H4 (cell line): ENCODE measurements at places on chromosomes 5 and 9. TPM values are rescaled to one million over a fixed set of nuclear protein-coding genes. Genes with fewer than 3 reads are reported as not detected.

The PDE6A gene
- 0.02 TPM in 1 of 2 replicates, not detected in the other for total RNA-seq

The TXNDC8 gene
- not detected in 2 replicates for total RNA-seq

The FST gene
- total RNA-seq, result 13.6 and 16.7 TPM in 2 replicates

The RHOBTB3 gene
- total RNA-seq, result 105 and 134 TPM in 2 replicates

The TMOD1 gene
- total RNA-seq, result 1.3 and 1.8 TPM in 2 replicates

The PCDHGB7 gene
- total RNA-seq, result 0.58 and 1.4 TPM in 2 replicates

The PITX1 gene
- total RNA-seq, result 27.0 and 32.6 TPM in 2 replicates

The ASPN gene
- not detected in 2 replicates for total RNA-seq

The CDC20B gene
- total RNA-seq, result not detected in 2 replicates

The AQP3 gene
- 15.9 and 18.3 TPM in 2 replicates for total RNA-seq

The RORB gene
- total RNA-seq, result 1.6 and 3.0 TPM in 2 replicates

The CCDC192 gene
- total RNA-seq, result not detected in 2 replicates

The CCL21 gene
- not detected in 2 replicates for total RNA-seq

The CER1 gene
- not detected in 2 replicates for total RNA-seq

The PRLR gene
- total RNA-seq, result 0.12 and 1.1 TPM in 2 replicates

The GSN gene
- 125 and 137 TPM in 2 replicates for total RNA-seq

The PCDHGA12 gene
- 0.14 and 0.76 TPM in 2 replicates for total RNA-seq

The EDIL3 gene
- total RNA-seq, result 178 and 227 TPM in 2 replicates

The FGF1 gene
- total RNA-seq, result 3.1 and 3.2 TPM in 2 replicates

The MARCHF11 gene
- total RNA-seq, result not detected in 2 replicates

The GNA14 gene
- total RNA-seq, result 0.06 TPM in 1 of 2 replicates, not detected in the other
